ENCODE measurements at places on chromosomes 3 and 15.

DNA sequence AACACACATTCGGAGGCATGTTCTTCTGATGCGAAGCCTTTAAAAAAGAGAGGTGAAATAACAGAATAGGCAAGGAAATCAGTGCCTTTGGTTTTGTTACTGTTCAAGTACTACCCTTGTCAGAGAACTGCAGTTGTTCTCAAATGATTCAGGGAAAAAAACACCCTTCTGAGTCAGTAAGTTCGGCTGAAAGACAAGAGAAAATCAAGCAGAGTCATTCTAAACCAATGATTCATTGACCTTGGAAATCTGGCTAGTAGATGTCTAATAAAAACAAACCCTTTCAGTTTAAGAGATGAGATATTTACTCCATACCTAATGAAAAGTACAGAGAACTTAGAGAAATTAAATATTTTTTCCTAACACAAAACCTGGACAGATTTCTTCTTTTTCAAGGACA lies 72.7 kb upstream of the ABI3BP start:
- DNase-seq = peak; percentile 95

GRCh38 chr3:171810629-171811294 lies 479 bp upstream of the PLD1 start:
- DNase-seq = no peak

- DNase-seq = no peak
These were observed 41.8 kb downstream of the CLEC3B start for GRCh38 chr3:45067941-45068340.

GRCh38 chr3:107235928-107236315 lies 141.3 kb upstream of the CCDC54 start:
- peak; percentile 82 for DNase-seq

GRCh38 chr3:180802837-180803236 lies 109.6 kb upstream of the FXR1 start:
- peak; percentile 22 for DNase-seq

GRCh38 chr3:77059354-77059753 lies 19.5 kb downstream of the ROBO2 start:
- no peak for DNase-seq

- no peak for DNase-seq
These were observed 115.1 kb downstream of the TAFA4 start for GRCh38 chr3:68817243-68817642.

DNA sequence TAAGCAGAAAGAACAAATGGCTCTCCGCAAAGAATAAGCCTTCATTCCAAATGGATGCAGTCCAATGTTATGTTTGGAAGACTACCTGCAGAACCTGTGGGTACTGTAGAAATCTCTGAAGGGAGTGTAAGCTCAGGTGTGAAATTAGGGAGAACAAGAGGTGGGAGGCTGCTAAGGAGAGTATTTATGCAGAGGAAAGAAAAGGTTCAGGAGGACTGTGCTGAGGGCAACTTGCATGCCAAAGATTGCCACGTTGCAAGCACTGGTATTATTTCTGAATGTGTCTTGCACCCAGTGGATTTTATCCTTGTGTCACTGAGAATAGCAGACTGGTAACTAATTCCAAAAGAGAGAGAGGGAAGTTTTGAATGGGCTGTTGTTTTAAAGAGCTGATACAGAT lies 144.1 kb downstream of the ITPR1 start:
- DNase-seq = no peak

GRCh38 chr3:138260611-138261010 lies 69.0 kb downstream of the NME9 start:
- DNase-seq = no peak

DNA sequence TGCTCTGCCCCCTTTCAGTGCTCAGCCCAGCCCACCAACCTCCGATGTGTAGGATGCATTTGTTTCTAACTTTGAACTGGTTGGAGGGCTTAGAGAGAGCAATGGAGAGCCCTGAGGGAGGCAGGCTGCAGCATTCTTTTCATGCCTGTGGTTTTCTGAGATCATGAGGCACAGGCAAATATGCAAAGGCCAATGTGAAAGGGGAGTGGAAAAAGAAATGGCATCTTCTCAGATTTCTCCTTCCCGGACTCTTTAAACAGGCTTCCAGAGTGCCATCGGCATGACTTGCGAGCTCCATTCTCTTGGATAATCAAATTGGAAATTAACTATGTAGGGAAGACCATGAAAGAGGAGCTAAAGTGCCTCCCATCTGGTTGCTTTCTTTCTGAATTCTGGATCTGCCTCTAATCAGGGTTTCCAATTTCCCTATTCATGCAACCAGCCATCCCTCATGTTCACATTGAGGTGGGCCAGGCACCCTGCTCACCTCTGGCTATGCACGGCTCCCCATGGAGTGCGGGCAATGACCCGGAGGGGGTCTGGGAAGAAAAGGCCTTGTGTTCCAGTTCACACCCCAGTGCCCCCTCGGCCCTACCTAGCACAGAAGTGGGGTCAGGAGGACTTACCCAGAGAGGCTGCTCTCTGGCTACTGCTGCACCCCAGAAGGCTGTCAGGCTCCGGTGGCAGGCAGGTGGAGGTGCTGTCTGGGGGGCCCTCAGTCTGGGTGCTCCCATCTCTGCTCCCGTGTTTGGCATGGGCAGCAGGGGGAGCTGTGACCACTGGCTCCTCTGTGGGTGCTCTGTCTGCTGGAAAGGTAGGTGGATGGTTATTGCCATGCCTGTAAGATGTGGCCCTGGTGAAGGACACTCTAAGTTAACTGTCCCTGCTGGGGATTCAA lies 16.1 kb downstream of the AMOTL2 start:
- DNase-seq = peak; percentile 99

GRCh38 chr3:120481081-120481480 lies 30.3 kb upstream of the FSTL1 start:
- DNase-seq = no peak

- no peak for DNase-seq
These were observed 14.3 kb downstream of the PARP14 start for GRCh38 chr3:122694966-122695365.

- no peak for DNase-seq
These were observed 36.8 kb upstream of the TRH start for GRCh38 chr3:129937717-129938116.

DNA sequence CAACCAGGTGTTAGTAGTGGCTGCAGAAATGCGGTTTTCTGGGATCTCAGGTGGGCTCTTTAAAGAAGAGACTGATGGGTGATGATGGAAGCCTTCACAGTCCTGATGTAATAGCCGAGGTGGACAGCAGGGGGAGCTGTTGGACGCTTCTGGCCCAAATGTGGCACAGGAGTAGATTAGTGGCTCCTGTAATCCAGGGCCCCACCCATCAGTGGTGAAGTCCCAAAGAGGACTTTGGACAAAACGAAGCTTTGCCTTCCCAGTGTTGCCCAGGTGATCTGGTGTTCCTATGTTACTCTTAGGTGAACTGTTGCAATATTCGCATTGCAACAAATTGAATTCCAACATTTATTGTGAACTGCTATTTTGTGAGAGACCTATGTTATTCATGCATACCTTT lies 31.8 kb upstream of the MYZAP start:
- DNase-seq = peak; percentile 52

DNA sequence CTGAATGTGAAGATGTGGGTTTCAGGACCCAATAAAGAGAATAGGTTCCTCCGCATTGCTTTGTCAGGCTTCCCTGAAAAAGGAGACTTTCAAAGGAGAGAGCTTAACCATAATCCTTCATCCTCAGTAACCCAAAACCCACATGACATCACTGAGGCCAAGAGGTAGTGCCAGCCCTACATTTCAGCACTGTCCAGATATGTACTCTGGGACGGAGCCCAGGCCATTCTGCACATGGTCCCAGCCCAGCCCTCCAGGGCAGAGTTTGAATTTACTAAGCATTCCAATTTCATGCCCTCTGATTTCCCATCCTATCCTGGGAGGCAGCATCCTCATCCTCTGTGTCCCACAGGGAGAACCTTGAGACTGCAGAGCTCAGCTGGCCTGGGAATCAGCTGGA lies 210.5 kb downstream of the GABRB3 start:
- no peak for DNase-seq

DNA sequence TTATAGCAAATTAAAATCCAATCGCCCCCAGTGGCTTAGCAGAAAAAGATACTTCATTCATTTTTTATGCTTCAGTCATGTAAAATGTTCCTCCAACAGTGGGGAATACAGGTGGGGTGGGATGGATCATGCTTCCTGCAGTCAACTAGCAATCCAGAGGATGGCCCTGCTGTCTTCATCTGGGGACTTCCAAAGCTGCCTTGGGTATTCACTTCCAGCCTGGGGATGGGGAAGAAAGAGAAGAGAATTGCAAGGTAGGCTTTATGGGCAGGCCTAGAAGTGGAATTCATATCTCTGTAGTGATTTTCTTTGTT lies 354.8 kb upstream of the SLCO3A1 start:
- DNase-seq = no peak

DNA sequence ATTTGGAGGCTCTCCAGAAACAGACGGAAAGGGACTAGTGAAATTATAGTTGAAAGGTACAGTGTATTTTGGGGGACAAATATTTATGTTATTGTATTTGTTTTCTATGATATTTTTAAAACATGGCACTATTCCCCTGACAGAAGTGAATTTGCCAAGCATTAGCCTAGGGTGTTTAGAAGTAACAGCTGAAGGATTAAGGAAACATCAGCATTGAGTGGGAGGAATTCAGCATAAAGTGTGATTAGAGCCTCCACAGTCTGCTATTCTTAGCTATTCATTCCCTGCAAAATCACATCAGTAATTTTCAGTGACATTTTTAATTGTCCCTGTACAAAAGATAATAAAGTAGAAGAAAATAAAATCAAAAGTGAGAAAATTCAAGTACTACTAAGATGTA lies 231.4 kb downstream of the ROBO2 start:
- no peak for DNase-seq

- no peak for DNase-seq
These were observed 33.7 kb upstream of the VILL start for GRCh38 chr3:37956723-37957538.

DNA sequence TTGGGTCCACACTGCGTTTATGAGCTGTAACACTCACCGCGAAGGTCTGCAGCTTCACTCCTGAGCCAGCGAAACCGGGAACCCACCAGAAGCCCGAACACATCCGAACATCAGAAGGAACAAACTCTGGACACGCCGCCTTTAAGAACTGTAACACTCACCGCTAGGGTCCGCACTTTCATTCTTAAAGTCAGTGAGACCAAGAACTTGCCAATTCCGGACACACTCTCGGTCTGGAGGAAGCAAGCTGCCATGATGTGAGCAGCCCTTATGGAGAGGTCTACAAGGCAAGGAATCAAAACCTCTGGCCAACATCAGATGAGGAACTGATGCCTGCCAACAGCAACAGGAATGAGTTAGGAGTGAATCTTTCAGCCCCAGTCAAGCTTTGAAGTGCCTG lies 62.9 kb downstream of the SLC28A2 start:
- DNase-seq = peak; percentile 21

GRCh38 chr3:152043620-152044019 lies 170.2 kb downstream of the SUCNR1 start:
- DNase-seq = peak; percentile 22

GRCh38 chr15:40243126-40243810 lies 4.4 kb downstream of the PAK6 start:
- no peak for DNase-seq

DNA sequence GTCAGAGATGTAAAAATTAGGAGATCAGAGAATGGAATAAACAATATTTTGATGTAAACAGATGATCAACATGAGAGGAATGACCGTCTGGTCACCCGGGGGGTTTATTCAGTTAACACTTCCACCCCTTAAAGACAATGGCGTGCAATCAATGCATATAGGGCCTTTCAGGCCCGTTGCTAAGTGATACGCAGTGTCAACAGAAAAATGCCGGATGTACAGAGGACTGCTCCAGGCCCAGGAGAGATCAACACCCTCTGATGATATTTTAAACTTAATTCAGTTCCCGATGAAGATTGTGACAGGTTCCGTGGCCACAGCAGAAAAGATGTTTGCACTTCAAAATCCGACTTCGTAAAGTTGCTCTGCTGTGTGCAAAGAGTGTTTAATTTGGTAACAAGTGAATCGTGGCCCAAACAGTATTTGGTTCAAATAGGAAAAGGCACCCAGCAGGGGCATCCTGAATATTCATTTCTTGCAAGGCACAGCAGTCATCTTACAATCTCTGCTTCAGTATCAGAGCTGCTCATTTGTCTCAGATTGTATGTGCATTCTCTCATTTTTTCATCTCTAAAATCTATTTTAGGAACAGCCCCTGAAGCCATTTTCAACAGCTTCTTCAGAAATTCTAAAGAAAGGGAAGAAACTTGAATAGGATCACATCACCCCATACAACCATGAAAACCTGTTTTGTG lies 72.6 kb downstream of the FOXB1 start:
- DNase-seq = no peak

DNA sequence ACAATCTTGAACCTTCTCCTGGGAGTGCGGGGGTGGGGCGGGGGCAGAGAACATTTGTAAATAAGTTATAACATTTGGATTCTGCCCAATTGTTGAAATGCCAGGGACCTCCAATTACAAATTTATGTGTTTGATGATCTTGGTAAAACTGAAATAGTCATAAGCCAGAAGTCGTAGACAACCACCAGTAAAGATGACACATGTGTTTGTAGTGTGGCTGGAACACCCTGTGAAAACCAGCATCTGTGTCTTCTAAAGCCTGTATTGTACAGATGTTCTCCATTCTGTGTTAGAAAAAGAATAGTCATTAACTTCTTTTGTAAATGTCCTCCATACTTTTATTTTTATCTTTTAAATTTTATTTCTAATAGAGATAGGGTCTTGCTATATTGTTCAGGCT lies 61.8 kb downstream of the ARIH1 start:
- DNase-seq = no peak

DNA sequence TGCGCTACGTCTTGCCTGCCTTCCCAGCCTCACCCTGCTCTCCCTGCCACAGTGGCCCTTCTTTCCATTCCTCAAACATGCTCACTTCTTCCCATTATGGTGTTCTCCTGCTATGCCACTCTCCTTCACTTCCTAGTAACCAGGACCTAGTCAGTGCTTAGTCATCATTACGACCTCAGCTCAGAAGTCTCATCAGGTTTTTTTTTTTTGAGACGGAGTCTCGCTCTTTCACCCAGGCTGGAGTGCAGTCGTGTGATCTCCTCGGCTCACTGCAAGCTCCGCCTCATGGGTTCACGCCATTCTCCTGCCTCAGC lies 149.5 kb downstream of the GREM1 start:
- DNase-seq = peak; percentile 92

- DNase-seq = no peak
These were observed 61.7 kb downstream of the FNDC3B start for GRCh38 chr3:172101107-172101506.

- DNase-seq = no peak
These were observed 57.6 kb upstream of the SLCO2A1 start for GRCh38 chr3:134087060-134087974.

- DNase-seq = no peak
These were observed 191.5 kb upstream of the SLC24A5 start for GRCh38 chr15:47929138-47929803.

DNA sequence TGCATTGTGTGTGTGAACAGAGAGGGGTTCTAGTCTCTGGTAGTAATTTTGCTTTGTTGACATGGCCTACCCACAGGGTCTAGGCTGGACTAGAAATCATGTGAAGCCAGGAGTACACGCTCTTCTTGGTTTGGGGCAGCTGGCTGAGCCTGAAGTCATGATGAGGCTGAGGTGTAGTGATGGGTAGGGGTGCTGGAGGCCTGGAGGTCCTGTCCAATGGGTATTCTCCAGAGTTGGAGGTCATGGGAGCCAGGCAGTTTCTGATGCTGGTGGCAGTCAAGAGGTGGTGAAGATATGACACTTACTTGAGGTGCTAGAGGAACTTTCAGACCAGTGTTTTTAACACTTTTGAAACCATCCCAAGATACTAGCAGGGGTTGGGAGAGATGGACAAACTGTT lies 18.5 kb upstream of the EPHB1 start:
- no peak for DNase-seq

GRCh38 chr3:61894988-61895935 lies 333.9 kb downstream of the PTPRG start:
- peak; percentile 81 for DNase-seq

- no peak for DNase-seq
These were observed 752.3 kb downstream of the EPHA3 start for GRCh38 chr3:89859757-89860156.
